Germinal center (tissue), 1 donor: ENCODE measurements at places on chromosomes 16 and 17.

GRCh38 chr17:29640981-29641642, 18.4 kb upstream of the CORO6 start:
- no peak for DNase-seq

GRCh38 chr16:50388496-50388895, 19.7 kb upstream of the BRD7 start:
- no peak for DNase-seq

DNA sequence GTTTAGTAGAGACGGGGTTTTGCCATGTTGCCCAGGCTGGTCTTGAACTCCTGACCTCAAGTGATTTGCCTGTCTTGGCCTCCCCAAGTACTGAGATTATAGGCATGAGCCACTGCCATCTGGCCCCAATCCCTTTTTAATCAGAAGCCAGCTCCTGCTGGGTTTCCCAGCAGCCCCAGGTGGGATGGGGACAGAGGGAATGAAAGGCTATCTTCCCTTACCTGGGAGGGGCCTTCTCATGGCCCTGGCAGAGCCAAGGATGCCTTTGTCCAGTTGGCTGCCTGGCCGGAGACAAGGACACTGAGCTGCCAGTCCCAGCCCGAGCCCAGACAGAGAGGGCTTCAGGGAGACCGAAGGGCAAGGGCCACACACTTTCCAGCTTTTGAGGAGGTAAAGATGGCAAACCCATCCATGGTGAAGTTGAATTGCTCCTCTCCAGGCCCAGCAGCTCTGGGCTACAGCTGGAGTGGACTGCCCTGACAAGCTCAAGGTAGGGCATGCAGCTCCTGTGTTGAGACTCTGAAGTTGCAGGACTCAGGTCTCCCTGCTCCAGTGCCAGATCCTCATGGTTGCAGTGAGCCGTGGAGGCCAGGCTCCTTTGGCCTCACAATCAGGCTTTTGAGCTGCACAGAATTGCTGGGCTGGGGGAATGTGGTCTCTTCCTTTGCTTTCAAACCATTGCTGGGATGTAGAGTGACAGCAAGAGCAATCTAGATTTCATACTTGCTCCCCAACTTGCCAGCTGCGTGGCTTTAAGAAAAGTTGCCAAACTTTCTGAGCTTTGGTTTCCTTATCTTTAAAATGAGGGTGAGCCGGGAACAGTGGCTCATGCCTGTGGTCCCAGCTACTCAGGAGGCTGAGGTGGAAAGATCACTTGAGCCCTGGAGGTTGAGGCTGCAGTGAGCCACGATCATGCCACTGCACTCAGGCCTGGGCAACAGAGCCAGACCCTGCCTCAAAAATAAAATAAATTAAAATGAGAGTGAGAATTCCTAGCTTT, 44.5 kb upstream of the IL34 start:
- DNase-seq, result no peak

DNA sequence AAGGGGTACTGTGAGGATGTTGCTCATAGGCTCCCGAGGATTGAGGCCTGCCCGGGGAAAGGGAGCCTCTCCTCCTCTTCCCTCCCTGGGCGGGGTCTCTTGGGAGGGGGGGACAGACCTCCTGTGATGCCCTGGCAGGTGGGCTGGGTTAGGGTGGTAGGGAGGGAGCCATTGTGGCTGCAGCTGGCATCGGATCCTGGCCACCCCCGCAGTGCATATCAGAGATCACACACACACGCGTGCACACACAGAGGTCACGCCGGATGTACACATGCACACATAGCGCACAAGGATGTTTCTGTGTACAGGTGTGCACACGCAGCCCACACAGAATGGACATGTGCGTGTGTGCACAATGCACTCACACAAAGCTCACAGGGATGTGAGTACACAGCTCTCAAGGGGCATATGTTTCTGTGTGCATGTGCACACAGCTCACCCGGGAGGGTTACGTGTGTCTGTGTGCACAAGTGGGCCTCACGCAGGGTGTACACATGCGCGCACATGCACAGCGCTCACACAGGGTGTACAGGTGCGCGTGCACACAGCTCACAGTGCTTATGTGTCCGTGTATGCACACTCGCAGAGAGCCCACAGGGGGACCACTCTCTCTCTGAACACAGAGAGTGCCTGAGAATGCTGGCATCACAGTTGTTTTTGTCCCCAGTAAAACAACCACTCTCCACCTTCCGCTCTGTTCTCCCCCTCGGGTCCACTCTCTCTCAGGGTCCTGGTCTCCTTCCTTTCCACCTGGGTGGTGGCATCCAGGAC, 2.4 kb downstream of the GJD3 start:
- no peak for DNase-seq

- DNase-seq, result no peak
These were observed 11.6 kb downstream of the COPZ2 start for GRCh38 chr17:48025904-48026501.

DNA sequence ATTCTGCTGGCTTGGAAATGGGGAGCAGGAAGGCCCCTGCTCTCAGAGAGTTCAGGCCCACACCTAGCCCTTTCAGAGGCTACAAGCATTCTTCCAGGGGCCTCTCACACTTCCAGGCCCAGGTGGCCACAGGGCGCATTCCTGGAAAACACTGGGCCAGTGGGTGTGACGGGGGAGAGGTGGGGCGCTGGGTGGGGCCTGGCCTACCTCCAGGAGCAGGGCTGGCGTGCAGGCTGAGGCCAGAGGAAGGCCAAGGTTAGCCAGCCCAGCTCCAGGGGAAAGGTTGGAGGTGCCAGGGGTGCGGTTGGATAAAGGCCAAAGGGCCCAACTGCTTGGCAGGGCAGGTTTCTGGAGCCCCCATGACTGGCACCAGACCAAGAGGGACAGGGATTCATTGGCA, 198.2 kb downstream of the MAF start:
- DNase-seq, result no peak

GRCh38 chr16:63442246-63442645, 1406.0 kb upstream of the CDH8 start:
- DNase-seq, result no peak
